ENCODE measurements at places on chromosomes 7 and 10. TPM values are rescaled to one million over a fixed set of nuclear protein-coding genes. Genes with fewer than 3 reads are reported as not detected.

DNA sequence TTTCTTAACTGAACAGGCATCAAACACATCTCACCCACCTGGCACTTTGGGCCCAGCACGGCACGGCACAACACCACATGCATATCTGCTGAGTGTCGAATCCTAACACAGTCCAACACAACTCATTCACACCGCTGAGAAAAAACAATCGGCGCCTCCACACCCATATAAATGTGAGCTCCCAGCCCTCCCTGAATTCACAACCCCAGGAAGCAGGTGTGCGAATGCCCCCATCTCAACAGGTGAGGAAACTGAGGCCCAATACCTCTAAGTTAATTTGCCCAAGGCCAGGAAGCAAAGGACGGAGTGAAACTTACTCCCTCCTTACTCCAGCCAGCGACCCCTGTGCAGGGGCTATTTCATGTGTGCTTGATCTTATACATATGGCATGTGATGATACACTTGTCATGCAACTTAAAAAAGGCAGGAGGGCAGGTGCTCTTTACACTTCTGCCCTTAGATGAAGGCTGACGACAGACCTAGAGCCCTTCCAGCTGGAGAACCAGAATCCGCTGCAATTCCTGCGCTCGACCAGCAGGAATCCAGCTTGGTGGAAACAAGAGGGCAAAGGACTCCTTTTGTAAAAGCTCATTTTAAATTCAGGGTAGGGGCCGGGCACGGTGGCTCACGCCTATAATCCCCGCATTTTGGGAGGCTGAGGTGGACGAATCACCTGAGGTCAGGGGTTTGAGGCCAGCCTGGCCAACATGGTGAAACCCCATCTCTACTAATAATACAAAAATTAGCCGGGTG, 116.0 kb downstream of the LARP4B start:
- no peak for DNase-seq

Gene BZW2
- total RNA-seq, result 99.1 TPM

GRCh38 chr10:62384057-62384446, 9.9 kb downstream of the ZNF365 start:
- DNase-seq, result no peak

GRCh38 chr10:2541176-2541575, 526.2 kb upstream of the PFKP start:
- no peak for DNase-seq

- no peak for DNase-seq
Measured at GRCh38 chr7:134462337-134462925, 3.5 kb upstream of the AKR1B1 start.

Gene UPK3B
- not detected for total RNA-seq

DNA sequence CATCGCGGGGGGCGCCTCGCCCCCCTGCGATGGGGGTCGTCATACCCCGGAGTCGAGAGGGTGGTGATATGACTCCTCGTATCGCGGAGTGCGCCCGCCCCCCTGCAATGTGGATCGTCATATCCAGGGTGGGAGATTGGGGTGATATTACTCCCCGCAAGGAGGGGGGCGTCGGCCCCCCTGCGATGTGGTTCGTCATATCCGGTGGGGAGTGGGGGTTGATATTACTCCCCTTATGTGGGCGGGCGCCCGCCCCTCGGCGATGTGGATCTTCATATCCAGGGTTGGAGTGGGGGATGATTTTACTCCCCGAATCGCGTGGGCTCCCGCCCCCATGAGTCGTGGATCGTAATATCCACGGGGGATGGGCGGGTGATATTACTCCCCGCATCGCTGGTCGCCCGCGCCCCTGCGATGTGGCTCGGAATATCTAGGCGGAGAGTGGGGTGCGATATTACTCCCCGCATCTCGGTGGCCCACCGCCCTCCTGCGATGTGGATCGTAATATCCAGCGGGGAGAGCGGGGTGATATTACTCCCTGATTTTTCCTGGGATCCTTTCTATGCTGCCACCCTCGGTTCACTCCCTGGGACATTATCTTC, 36.9 kb downstream of the MEIG1 start:
- DNase-seq, result no peak

- DNase-seq, result no peak
Measured at GRCh38 chr10:49347827-49348226, 48.1 kb downstream of the DRGX start.
